ENCODE measurements at places on chromosomes 5 and 9.
A peak's percentile ranks its signal among the peaks of the same experiment; 100 is the strongest.

DNA sequence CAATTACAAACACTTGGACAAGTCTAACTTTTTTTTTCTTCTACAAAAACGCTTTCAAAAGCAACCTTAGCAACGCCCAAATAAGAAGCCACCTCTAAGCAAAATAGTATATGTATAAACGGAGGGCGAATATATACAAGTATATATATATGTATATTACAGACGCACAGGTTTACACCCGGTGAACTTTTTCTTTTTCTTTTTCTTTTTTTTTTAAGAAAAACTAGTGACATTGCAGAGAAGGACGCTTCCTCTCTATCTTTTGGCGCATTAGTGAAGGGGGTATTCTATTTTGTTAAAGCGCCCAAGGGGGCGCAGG is 200 bp downstream of the NPR3 start:
- DNase-seq: no peak
- H3K36me3 ChIP-seq: no peaks in the 10 kb centered on the region
- peaks cover 7% of the 10 kb centered on the region for H3K27me3 ChIP-seq
- H3K4me3 ChIP-seq: peak overlapping the region; percentile 58
- peak overlapping the region; percentile 87 for H3K27ac ChIP-seq

DNA sequence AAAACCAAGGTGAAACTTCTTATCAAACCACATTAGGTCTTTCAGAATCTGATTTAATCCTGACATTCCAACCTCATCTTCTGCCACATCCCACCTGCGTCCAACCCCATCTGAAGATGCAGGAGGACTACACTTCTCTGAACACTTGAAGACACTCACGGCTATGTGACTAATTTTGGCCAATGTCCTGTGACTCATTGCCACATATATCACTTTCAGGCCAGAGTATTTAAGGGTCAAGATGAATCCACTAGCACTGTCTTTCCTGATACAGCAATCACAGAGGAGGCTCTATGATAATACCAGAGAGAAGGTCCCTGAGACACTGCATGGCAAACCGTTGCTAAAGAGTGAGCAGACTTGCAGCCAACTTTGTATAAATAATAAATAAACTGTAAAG is 323.4 kb downstream of the NR2F1-AS1 start:
- H3K4me3 ChIP-seq: no peak overlapping the region
- no peak overlapping the region for H3K27ac ChIP-seq
- H3K27me3 ChIP-seq: no peaks in the 10 kb centered on the region
- no peaks in the 10 kb centered on the region for H3K4me1 ChIP-seq
- DNase-seq: no peak

DNA sequence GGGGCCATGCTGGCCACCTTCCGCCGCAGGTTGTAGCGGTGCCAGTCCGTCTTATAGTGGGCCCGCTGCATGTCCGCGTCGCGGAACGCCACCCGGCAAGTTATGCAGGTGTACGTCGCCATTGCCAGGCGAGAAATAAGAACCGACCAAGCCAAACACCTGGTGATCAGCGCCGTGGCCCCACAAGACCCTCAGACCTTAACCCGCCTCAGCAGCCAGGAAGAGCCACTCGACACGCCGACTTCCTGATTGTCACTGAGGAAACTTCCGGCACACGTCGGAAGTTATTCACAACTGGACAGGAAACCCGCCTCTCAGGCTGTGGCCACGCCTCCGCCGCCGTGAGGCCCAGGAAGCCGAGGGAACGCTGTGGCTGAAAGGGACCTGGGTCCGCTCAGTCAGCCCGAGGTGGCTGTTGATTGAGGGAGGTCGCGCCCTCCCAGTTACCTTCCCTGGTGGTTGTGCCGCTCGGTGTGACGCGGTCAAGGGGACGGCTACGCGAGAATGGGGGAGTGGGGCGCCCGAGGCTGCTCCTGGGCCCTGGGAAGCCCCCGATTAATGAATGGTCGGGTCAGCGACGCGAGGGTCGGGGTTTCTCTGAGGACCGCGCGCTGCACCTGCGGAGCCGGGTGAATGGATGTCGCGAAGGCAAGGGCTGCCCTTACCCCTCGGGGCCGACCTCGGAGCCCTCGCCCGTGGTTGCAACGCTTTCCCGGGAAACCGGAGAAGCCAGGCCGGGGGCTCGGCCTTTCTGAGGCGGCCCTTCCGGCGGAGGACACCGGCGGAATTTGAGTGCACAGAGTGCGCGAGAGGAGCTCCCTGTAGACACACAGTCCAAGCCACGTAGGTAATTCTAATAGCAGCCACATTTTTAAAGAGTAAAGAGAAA is at the start of gene ZNF622:
TSS of gene ZNF622 (minus strand) at position 257 of the 889 bp plus-strand sequence. CDS start at position 122, 135 bp downstream.
- H3K36me3 ChIP-seq: peaks cover 17% of the 10 kb centered on the region
- no peaks in the 10 kb centered on the region for H3K27me3 ChIP-seq
- peaks cover 15% of the 10 kb centered on the region for H3K4me1 ChIP-seq
- peak; percentile 97 for DNase-seq

- no peaks in the 10 kb centered on the region for H3K27me3 ChIP-seq
- H3K36me3 ChIP-seq: peaks cover 8% of the 10 kb centered on the region
- H3K27ac ChIP-seq: no peak overlapping the region
- no peak overlapping the region for H3K4me3 ChIP-seq
- no peak for DNase-seq
Observed at GRCh38 chr9:131197160-131197911, 72.0 kb downstream of the NUP214 start.

- peak; percentile 90 for DNase-seq
- H3K4me3 ChIP-seq: no peak overlapping the region
- H3K4me1 ChIP-seq: no peaks in the 10 kb centered on the region
- no peak overlapping the region for H3K27ac ChIP-seq
- no peaks in the 10 kb centered on the region for H3K27me3 ChIP-seq
Observed at GRCh38 chr5:135356522-135357318, 42.3 kb downstream of the MACROH2A1 start.

DNA sequence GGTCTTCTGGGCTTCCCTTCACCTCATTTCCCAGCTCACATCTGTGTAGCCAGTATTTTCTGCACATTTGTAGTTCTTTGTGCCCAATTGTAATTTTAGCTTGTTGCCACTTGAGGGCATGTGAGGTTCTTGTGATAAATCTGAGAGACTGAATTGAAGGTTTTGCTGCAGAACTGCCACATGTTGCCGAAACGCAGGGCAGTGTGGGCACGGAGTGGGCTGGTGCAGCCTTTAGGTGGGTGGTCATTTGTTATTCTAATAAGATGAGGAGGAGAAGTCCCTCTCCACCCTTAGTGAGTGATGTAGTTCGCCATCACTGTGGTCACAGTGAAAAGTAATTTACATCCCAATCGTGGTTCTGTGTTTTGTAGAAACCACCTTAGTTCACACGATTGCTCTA is 21.2 kb downstream of the OTULIN start:
- H3K36me3 ChIP-seq: peaks cover 56% of the 10 kb centered on the region
- H3K27ac ChIP-seq: no peak overlapping the region

DNA sequence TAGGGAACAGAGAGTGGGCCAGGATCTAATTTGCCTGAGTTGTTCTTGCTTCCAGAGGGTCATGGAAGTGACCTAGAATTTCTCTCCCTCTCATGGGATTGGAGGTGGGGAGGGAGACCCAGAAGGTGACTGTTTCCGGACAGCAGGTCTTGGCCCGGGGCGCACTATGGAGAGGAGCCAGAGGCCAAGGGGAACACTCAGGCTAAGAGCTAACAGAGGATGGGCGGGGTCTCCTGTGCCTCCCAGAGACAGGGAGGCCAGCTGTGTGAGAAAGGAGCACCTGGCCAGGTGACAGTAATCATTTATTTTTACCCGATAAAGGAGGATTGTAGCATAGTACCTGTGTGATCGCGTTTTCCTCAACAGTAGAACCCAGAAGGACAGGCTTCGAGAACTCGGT is 50.9 kb upstream of the ANKH start:
- H3K36me3 ChIP-seq: no peaks in the 10 kb centered on the region
- no peak for DNase-seq
- no peak overlapping the region for H3K27ac ChIP-seq
- H3K4me1 ChIP-seq: no peaks in the 10 kb centered on the region

DNA sequence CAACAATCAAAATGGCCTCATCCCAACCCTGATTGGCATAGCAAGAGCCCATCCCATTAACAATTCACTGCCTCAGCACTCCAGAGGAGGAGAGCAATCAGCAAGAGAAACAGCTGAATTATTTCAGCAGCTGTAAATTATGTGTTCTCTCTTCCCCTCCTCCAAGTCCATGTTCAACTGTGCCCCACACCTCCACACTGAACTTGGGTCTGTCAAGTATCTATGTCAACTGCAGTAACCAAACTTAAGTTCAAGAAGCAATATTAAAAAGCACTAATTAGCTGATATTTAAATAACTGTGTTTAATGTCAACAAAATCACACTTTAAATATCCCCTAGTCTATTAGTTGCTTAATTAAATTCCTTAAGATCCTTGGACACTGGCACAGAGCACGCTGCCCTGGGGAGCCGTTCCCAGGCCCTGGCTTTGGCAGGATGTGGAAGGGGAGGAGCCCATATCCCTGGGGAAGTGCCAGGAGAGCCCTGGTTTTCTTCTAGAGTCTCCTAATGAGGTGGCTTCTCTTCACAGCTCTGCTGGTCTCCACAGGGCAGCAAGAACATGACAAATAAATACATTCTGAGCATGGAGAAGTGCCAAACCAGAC is 50.6 kb downstream of the SIL1 start:
- H3K4me3 ChIP-seq: no peak overlapping the region
- H3K27ac ChIP-seq: peak overlapping the region; percentile 68
- no peaks in the 10 kb centered on the region for H3K27me3 ChIP-seq
- H3K36me3 ChIP-seq: no peaks in the 10 kb centered on the region

DNA sequence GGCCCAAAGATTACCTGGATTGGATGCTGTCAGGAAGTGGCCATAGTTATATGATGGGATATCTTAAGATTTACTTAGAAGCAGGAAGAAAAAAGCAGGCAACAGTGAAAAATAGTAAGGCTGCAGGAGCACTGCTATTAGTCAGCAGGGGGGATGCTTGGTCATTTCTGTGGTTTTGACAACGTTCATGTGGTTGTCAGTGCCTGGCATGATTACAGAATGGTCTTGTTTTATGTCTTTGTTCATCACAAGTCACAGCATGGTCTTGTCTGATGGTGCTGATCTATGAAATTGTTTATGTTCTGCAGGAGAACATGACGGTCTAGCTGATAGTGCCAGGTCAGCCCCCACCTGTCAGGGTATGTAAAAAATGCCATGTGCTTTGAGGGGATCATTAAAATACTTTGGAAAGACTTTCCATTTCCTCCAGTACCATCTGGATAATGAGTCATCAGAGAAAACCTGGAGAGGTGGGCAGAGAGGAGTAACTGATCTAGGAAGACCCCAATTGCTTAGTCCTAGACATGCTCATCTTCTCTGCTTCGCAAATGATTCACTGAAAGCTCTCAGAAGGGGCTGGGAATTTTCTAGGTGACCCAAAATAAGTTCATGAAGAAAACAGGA is 48.5 kb downstream of the PLGRKT start:
- H3K36me3 ChIP-seq: peaks cover 2% of the 10 kb centered on the region
- no peaks in the 10 kb centered on the region for H3K27me3 ChIP-seq
- DNase-seq: no peak
- no peak overlapping the region for H3K4me3 ChIP-seq

DNA sequence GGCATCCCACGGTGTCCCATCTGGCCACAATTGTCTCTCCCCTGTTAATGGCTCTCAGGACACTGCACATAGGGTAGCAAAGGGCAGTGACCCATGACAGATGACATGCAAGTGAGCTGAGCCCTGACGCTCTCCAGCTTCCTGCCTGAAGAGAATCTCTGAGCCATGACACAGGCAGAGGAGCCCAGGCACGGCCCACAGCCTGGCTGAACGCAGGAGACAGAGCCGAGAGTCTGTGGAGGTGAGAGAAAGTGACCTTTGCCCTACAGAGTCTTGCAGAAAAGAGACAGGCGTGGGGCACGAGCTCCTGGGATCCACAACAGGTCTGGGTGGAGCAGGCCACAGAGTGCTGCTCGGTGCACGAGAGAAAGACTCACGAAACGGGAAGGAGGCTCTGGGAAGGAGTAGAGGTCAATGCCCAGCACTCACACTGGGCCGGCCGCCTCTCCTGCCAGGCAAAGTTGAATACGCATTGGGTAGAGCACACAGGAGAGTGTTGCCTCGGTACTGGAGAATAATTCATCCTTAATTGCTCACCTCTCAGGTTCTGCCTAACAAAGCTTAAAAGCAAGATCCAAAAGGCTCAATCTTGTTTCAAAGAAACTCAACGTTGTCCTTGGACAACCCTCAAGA is 90.3 kb downstream of the MRPL36 start:
- DNase-seq: peak; percentile 84
- no peaks in the 10 kb centered on the region for H3K4me1 ChIP-seq
- no peak overlapping the region for H3K4me3 ChIP-seq
- H3K27me3 ChIP-seq: no peaks in the 10 kb centered on the region

- DNase-seq: no peak
- no peaks in the 10 kb centered on the region for H3K36me3 ChIP-seq
- H3K27ac ChIP-seq: no peak overlapping the region
- no peaks in the 10 kb centered on the region for H3K4me1 ChIP-seq
Observed at GRCh38 chr5:100186181-100186580, 349.0 kb upstream of the FAM174A start.

DNA sequence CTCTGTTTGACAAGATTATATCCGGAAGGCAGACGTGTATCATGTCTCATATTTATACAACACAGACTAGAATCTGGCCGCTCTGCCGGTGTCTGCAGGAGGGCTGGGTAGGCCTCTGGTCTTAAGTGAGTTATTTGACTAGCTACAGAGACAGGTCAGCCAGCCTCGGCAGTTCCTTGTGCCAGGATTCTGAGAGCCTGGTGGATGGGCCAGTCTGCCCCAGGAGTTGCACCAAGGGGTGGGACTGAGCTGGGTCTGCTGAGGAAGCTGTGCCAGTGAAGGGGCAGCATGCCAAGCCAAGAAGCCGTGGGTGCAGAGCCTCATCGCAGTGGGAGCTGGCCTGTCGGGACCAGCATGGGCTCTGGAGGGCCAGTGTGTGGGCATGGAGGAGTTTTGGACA is 7.1 kb downstream of the SNX18 start:
- no peaks in the 10 kb centered on the region for H3K36me3 ChIP-seq
- peak overlapping the region; percentile 22 for H3K4me3 ChIP-seq
- peaks cover 36% of the 10 kb centered on the region for H3K4me1 ChIP-seq
- DNase-seq: peak; percentile 77
- H3K27ac ChIP-seq: peak overlapping the region; percentile 68
- H3K27me3 ChIP-seq: no peaks in the 10 kb centered on the region

DNA sequence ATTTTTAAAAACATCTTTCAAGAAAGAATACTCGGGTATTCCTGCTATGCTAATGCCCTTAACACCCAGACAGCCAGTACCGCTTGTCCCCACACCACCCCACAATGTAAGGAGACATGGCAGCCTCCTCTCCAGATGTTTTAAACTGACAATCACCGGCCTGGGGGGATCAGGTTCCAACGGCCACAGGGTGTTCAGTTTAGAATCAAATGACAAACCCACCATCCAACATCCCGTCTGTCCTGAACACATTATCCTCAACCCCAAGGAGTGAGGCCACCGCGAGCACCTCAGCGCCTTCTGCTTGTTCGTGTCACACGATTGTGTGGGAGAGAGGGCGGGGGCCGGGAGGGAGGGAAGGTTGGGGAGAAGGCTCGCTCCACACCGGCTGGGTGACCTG is 152.8 kb downstream of the PAX5 start:
- no peak for DNase-seq
- no peak overlapping the region for H3K4me3 ChIP-seq
- H3K36me3 ChIP-seq: no peaks in the 10 kb centered on the region
- no peaks in the 10 kb centered on the region for H3K27me3 ChIP-seq
- no peaks in the 10 kb centered on the region for H3K4me1 ChIP-seq
- H3K27ac ChIP-seq: no peak overlapping the region

Measured in kidney (tissue), 22 donors.